Chondrocyte (in vitro differentiated cells): ENCODE measurements at places on chromosomes 1 and 21. TPM values are rescaled to one million over a fixed set of nuclear protein-coding genes. Genes with fewer than 3 reads are reported as not detected.
A peak's percentile ranks its signal among the peaks of the same experiment; 100 is the strongest.

KLHDC8A gene
- 0.12 TPM in 1 of 3 replicates, not detected in the others for total RNA-seq

SLC30A10 gene
- total RNA-seq, result not detected in 3 replicates

DCST2 gene
- total RNA-seq, result 0.30 to 0.36 TPM (median 0.36 TPM) in 3 replicates

- H3K4me1 ChIP-seq, result peaks cover 5% of the 10 kb centered on the region
- no peak overlapping the region for H3K4me3 ChIP-seq
- H3K36me3 ChIP-seq, result no peaks in the 10 kb centered on the region
- no peaks in the 10 kb centered on the region for H3K27me3 ChIP-seq
- no peak for DNase-seq
- H3K27ac ChIP-seq, result no peak overlapping the region
Observed at GRCh38 chr1:213371847-213372619, 321.0 kb downstream of the RPS6KC1 start.

- DNase-seq, result no peak
- no peak overlapping the region for H3K27ac ChIP-seq
- H3K27me3 ChIP-seq, result no peaks in the 10 kb centered on the region
- H3K4me1 ChIP-seq, result peaks cover 5% of the 10 kb centered on the region
Observed at GRCh38 chr1:149967646-149968045, 31.0 kb upstream of the MTMR11 start.

DNA sequence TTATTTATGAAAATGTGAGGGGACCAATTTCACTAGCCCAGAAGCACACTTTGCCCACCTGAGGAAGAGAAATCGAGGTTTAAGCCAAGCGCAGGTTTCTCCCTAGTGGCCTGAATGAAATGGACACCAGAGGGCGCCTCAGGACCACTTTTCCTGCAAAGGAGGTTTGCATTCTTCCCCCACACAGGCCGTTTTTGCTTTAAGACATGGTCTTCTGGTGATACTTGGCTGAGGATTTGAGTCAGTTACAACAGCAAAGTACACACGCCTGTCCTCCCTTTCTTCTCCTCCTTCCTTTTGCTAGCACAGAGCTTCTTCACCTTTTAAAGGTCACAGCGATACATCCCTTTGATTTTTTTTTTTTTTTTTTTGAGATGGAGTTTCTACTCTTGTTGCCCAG, 5.4 kb downstream of the PLA2G2E start:
- H3K27me3 ChIP-seq, result peaks cover 7% of the 10 kb centered on the region
- H3K4me3 ChIP-seq, result no peak overlapping the region
- no peak for DNase-seq
- peaks cover 3% of the 10 kb centered on the region for H3K36me3 ChIP-seq
- no peak overlapping the region for H3K27ac ChIP-seq

DNA sequence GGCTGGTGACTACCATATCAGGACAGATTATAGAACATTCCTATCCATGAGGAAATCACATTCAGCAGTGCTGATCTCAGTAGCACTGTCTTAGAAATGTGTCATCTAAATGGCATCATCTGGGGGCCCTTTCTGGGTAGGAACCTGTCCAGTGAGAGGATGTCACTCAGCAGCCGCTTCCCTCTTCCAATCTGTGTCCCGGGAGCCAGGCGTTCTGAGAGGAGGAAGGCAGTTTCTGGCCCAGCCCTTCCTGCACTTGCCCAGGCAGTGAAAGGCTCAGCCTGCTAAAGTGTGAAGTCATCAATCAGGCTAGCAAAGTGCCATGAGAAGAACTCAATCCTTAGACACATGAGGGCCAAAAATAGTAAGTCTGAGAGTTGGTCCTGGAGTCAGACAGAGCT, 25.6 kb downstream of the RAB4A start:
- DNase-seq, result no peak
- H3K27me3 ChIP-seq, result no peaks in the 10 kb centered on the region
- peak overlapping the region; percentile 85 for H3K27ac ChIP-seq
- no peak overlapping the region for H3K4me3 ChIP-seq
- peaks cover 22% of the 10 kb centered on the region for H3K4me1 ChIP-seq

- no peaks in the 10 kb centered on the region for H3K4me1 ChIP-seq
- DNase-seq, result no peak
- H3K36me3 ChIP-seq, result peaks cover 7% of the 10 kb centered on the region
- no peaks in the 10 kb centered on the region for H3K27me3 ChIP-seq
Observed at GRCh38 chr1:162740755-162741154, 49.7 kb upstream of the HSD17B7 start.

DNA sequence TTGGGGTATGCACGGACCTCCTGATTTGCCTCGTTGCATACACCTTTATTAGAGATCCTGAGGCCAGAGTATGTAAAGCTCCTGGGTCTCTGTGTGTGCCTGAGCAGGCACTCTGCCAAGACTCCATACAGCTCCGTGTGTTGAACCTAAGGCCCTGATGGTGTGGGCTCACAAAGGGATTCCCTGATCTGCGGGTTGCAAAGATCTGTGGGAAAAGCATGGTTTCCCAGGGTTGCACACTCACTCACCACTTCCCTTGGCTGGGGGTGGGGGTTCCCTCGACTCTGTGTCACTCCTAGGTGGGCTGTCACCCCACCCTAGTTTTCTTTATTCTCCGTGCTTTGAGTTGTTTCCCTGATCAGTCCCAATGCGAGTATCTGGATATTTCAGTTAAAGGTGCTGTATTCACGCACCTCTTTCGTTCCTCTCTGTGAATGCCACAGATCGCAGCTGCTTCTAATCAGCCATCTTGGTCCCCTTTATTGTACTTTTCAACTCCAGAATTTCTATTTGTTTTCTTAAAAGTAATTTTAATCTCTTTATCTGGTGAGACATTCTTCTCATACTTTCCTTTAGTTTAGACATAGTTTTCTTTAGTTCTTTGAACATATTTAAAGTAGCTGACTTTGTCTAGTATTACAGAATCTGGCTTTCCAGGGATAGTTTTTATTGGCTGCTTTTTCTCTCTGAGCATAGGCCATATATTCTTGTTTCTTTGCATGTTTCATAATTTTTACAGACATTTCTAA, 39.0 kb upstream of the F3 start:
- H3K27me3 ChIP-seq, result no peaks in the 10 kb centered on the region
- DNase-seq, result no peak
- peaks cover 44% of the 10 kb centered on the region for H3K4me1 ChIP-seq
- H3K27ac ChIP-seq, result peak overlapping the region; percentile 97
- H3K4me3 ChIP-seq, result peak overlapping the region; percentile 57
- H3K36me3 ChIP-seq, result peaks cover 15% of the 10 kb centered on the region

DNA sequence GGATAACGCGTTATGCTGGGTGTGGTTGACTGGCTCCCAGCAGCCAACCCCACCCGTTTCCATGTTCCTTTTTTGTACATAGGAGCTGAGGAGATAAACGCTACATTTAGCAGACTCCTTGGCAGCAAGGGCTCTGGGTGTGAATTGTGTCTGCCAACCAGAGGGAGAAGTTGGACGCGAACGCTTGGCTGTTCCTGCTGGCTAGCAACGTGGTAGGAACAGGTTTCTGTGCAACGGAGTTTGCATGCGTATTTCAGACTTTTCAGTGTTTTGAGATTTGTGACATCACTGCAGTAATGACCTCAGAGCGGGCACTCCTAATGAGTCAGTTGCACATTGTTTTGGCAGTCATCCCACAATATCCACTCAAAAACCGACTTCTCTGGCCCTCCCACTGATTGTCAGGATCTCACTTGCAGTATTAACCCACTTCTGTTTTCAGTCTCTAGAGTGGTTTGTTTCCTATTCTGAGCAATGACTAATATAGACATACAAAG, 98.7 kb upstream of the RGS1 start:
- peaks cover 4% of the 10 kb centered on the region for H3K4me1 ChIP-seq
- no peak overlapping the region for H3K27ac ChIP-seq
- no peak for DNase-seq
- no peaks in the 10 kb centered on the region for H3K27me3 ChIP-seq

- no peak overlapping the region for H3K4me3 ChIP-seq
- DNase-seq, result no peak
- H3K27me3 ChIP-seq, result no peaks in the 10 kb centered on the region
- peak overlapping the region; percentile 99 for H3K27ac ChIP-seq
Observed at GRCh38 chr1:121558514-121558913, 373.7 kb downstream of the SRGAP2C start.

GRCh38 chr1:116408803-116409720, 36.0 kb downstream of the ATP1A1 start:
- peaks cover 5% of the 10 kb centered on the region for H3K4me1 ChIP-seq
- no peak for DNase-seq
- H3K27me3 ChIP-seq, result no peaks in the 10 kb centered on the region
- H3K4me3 ChIP-seq, result no peak overlapping the region
- H3K27ac ChIP-seq, result no peak overlapping the region
- H3K36me3 ChIP-seq, result peaks cover 34% of the 10 kb centered on the region

DNA sequence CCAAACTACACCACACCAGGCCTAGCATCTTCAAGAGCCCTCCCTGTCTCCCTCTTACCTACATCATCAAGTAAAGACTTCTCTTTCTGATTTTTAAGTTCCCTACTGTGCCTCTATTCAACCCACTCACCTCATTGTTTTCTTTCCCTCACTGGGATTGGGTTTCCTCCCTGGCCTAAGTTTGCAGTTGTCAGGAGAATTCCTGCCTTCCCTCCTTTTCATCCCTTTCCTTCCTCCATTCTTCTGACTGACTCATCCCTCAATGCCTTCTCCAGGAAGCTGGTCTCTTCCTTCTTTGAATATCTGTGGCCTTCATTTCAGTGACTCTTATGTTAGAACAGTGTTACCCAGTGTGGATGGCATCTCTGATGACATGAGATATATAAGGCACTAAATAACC, 139.9 kb upstream of the KIAA0040 start:
- no peaks in the 10 kb centered on the region for H3K36me3 ChIP-seq
- no peak overlapping the region for H3K27ac ChIP-seq
- no peak for DNase-seq
- H3K4me3 ChIP-seq, result no peak overlapping the region
- H3K27me3 ChIP-seq, result peaks cover 9% of the 10 kb centered on the region
- H3K4me1 ChIP-seq, result no peaks in the 10 kb centered on the region

- peaks cover 1% of the 10 kb centered on the region for H3K36me3 ChIP-seq
- H3K4me1 ChIP-seq, result no peaks in the 10 kb centered on the region
- H3K27ac ChIP-seq, result no peak overlapping the region
- no peak for DNase-seq
- no peaks in the 10 kb centered on the region for H3K27me3 ChIP-seq
- H3K4me3 ChIP-seq, result no peak overlapping the region
Observed at GRCh38 chr1:71780681-71781080, 501.7 kb downstream of the NEGR1 start.

GRCh38 chr1:47711184-47711847, 273.5 kb downstream of the FOXD2 start:
- no peak overlapping the region for H3K27ac ChIP-seq
- H3K36me3 ChIP-seq, result no peaks in the 10 kb centered on the region

- no peaks in the 10 kb centered on the region for H3K36me3 ChIP-seq
- peak overlapping the region; percentile 40 for H3K4me3 ChIP-seq
- no peak overlapping the region for H3K27ac ChIP-seq
- H3K4me1 ChIP-seq, result peaks cover 31% of the 10 kb centered on the region
Observed at GRCh38 chr1:43529206-43529731, 1.4 kb upstream of the PTPRF start.
